ENCODE measurements at places on chromosomes 7 and 10.

DNA sequence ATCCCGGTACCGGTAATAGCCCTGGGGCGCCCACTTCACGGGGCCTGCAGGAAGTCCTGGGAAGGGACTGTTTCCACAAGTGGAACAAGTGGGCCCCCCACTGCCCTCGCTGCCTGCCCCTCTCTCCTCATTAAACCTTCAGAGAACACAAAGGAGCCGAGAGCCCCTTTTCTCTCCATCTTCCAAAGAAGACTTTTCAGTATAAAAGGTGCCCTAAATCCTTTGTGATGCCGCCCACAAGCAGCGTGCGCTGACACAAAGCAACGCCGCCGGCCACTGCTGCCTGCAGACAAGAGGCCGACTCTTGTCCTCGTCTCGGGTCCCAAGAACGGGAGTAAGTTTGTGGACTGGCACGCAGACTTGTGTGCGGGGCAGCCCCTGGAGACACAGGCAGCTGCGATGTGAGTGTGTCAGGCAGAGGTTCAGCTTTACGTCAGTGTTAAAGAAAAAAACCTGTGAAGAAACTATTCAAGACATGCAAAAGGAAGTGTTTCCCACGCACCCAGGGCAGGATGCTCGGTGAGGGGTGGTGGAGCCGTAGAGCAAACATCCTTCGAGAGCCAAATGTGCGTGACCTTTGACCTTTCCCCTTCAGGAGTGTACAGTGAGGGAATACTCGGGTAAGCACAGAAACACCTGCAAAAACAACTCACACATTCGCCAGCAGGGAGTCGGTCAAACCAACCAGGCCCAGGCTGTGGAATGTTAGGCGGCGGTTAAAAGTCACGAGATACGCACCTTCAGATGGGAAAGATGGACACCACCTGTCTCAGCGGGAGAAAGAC, 118.2 kb downstream of the VIPR2 start:
- DNase-seq, result no peak

DNA sequence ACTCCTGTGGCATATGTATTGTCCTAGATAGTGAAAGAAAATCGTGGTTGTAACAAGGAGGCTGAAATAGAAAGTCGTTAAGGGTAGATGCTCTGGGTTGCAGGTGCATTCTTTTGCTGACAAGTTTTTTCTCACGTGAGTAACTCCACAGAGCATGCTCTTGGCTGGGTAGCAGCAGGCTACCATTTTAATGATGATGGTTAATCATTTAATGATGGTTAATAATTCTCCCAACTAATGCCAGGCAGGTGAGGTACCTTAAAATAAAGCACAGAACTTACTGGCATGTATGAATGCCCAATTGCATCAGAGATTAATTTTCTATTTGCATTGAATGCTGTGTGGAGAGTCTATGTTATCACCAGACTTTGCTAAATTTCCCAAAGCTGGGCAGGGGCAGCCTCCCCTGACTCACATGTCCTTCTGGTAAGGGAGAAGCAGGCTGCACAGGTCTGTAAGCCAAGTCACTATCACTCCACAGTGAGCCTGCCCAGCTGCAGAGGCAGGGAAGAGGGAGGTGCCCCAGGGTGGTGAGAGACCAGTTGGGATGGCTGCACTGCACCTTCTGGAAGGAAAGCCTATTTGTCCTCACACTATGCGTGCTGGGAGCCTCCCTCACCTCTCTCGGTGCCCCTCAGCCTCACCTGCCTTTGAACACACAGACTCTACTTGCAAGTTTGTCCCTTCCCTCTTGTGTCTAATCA, 287.0 kb upstream of the IGFBP3 start:
- no peak for DNase-seq

- DNase-seq, result no peak
These were observed 707.5 kb upstream of the LRRTM3 start for GRCh38 chr10:66218289-66218688.

DNA sequence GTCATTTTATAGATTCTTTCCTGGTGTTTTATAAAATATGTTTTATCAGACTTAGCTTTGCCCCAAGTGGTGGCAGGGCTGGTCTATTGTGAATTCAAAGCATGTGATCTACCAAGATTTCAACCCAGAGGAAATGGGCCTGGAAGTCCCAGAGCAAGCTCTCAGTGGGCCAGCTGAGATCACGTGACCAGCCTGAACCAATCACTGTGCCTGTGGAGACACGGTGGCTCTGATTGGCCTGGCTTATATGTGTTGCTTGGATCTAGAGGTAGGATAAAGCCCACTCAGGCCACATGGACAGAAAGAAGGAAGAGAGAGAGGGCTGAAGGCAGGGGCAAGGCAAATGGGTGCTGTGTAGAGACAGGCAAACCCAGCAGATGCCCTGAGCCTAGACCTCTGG, 65.5 kb upstream of the GATA3 start:
- DNase-seq, result no peak

DNA sequence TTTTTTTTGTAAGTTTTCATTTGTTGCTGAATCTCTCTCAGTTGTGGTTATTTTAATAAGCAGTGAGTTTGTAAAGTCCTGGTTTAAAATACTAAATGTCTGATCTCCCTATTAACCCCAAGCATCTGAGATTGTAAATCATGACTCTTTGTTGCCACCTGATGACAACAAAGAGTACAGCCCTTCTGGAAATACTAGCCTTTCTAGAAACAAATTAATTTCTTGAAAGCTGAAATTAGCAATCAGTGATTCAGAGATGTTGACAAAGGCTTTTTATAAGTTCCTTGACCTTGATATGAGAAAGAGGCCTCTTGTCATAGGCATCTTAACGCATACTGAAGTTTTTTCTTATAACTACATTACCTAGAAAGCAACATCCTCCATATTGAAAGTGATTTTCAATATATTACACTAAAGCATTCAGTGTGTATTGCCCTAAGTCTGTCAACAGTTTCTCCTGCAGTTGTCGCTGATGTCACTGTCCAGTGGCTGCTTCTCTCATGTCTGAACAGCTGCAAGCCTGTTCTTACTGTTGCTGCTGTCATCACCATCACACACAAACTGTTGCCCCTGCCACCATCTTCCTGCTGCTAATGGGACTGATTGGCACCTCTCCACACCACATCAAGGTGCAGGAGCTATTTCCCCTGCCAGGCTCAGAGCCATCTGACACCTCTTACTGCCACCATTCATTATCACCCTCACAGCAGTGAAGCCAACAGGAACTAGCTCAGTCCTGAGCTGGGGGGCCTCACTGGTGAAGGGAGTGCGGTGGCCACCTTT, 95.1 kb upstream of the LRGUK start:
- DNase-seq, result no peak

DNA sequence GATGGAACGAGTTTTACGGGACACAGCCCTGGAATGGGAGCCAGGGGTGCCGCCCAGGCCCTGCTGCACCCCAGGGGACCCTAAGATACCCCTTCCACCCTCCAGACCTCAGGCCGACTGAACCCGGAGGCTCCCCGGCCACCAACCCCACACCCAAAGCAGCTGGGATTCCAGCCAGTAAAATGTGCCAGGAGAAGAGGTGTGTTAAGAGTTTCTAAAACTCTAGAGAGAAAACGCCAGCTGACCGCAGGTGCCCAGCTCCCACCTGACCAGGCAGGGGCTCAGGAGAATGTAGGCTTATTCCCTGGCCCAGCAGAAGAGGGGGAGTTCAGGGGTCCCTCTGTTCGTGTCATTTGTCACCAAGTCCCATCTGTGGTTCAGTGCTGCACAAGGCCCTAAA, 17.5 kb downstream of the NUDT1 start:
- no peak for DNase-seq

GRCh38 chr7:475951-476441, 43.6 kb downstream of the PDGFA start:
- DNase-seq, result no peak

DNA sequence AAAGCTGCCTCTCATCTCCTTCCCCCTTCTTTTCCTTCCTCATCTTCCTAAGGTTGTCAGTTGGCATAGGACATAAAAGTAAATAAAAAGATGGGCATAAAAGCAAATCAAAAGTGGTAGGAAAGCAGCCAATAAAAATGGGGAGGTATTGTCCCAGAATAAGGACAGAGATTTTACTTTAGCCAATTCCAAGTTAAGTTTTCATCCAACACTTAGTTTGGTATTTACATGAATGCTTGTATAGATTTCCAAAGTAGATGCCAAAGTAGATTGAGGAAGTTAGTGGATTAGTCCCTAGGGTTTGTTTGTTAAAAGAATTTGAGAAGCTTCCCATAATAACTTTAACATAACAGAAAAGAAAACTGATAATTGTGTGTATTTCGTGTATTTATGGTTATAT, 33.7 kb downstream of the HDAC9 start:
- DNase-seq, result no peak

- peak; percentile 49 for DNase-seq
These were observed 55.0 kb upstream of the VWDE start for GRCh38 chr7:12458520-12459131.

DNA sequence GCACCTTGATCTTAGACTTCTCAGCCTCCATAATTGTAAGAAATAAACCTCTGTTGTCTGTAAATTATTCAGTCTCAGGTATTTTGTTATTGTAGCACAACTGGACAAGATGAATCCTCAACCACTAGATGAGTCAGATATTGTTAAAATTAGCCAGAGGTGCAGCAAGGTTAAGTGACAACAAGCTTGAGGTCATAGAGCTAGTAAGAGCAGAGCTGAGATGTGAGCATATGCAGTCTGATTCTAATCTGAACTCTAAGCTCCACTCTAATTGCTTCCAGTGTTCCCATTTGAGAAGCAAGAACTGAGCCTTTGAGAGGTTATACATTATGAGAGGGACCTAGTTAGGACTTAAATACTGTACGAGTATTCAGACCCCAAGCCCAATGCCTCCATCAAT, 93.1 kb downstream of the FZD1 start:
- no peak for DNase-seq

DNA sequence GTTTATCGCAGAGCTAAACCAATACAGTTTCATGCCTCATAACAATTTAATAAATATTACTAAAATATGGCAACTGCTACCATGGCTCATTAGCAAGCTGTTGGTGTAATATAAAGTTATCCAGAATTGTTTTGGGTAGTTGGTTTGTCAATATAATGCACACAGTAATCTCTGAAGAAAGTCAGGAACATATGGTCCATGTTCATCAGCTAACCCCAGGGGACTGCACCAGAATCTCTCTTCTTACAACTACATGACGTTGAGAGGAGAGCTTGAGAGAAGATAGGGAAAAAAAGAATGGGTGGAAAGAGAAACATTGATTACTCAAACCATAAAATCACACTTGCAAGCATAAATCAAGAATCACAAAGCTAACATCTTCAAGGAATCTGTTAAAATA, 333.7 kb downstream of the NRG3 start:
- DNase-seq, result no peak
